T-helper 2 cell (primary cell): ENCODE measurements at places on chromosomes 16 and 17.

DNA sequence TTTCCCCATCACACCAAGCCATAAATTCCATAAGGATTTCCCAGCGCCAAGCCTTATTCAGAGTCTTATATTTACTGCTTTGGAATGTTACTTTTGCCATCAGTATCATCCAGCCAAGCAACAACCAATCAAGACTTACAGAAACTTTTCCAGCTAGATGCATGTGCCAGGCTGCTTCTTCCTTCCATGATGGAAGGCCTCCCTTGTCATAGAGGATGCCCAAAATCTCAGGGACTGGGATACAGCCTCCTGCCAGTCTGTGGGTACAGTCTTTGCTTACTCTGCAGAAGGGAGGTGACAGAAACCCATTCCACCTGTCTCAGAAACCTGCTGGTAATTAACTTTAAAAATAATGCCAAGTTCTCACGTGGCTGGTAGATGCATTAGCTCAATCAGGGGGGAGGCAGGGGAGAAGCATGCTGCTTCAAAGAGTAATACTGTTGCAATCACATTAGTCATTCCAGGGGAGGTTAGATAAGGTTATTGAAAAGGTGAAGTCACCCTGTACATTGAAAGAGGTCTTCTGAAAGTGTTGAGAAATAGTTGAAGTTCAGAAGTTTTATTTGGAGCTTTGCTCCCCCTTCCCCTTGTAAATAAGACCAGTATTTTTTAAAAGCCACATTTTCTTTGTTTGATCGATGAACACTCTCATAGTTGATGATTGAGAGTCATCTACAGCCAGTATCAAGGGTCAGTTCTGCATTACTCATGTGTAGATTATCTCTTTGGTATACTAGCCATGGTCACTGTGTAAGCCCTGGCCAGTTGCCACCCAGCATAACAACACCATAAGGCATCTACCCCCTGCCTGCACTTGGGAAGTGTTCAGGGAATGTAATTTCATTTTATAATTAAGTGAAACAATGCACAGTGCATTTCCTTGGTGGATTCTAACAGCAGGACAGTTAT is 22.2 kb downstream of the HLF start:
- DNase-seq: no peak

- DNase-seq: no peak
Observed at GRCh38 chr16:2243031-2243528, 6.8 kb downstream of the DNASE1L2 start.

- DNase-seq: no peak
Observed at GRCh38 chr16:65392806-65393565, 271.1 kb upstream of the CDH11 start.

GRCh38 chr17:51402899-51403298 is 142.6 kb downstream of the UTP18 start:
- DNase-seq: no peak

- DNase-seq: no peak
Observed at GRCh38 chr17:47735536-47736011, 2.5 kb downstream of the TBX21 start.

- DNase-seq: no peak
Observed at GRCh38 chr17:63437287-63438091, 8.6 kb downstream of the CYB561 start.
